ENCODE measurements at places on chromosomes 4 and X. TPM values are rescaled to one million over a fixed set of nuclear protein-coding genes. Genes with fewer than 3 reads are reported as not detected.

The GYG2 gene
- 0.58 TPM for total RNA-seq

The IL1RAPL1 gene
- total RNA-seq, result 0.12 TPM

The SH3RF1 gene
- total RNA-seq, result 21.0 TPM

The PPP1R2C gene
- not detected for total RNA-seq

The MAGEA3 gene
- 3.0 TPM for total RNA-seq

The SYP gene
- total RNA-seq, result 0.47 TPM

The PRRG1 gene
- total RNA-seq, result 10.8 TPM

The ZNF185 gene
- 77.0 TPM for total RNA-seq

The SLC35A2 gene
- 46.8 TPM for total RNA-seq

The PAGE1 gene
- 1.7 TPM for total RNA-seq

The JCHAIN gene
- not detected for total RNA-seq

The CHIC1 gene
- 3.8 TPM for total RNA-seq

The LDB2 gene
- 0.29 TPM for total RNA-seq

The NLGN3 gene
- 0.29 TPM for total RNA-seq

The MAOA gene
- 7.4 TPM for total RNA-seq

The SOWAHD gene
- 2.3 TPM for total RNA-seq

The UGT2B17 gene
- total RNA-seq, result not detected

The TMEM129 gene
- 47.7 TPM for total RNA-seq

The TLR7 gene
- total RNA-seq, result not detected

The POU4F2 gene
- not detected for total RNA-seq

The PRAF2 gene
- total RNA-seq, result 0.69 TPM

The ABCG2 gene
- not detected for total RNA-seq

The CXXC4 gene
- total RNA-seq, result not detected

The SSX2 gene
- not detected for total RNA-seq

The WDR17 gene
- total RNA-seq, result 1.3 TPM

Data from PC-3 (cell line).